Epithelial cell of proximal tubule (primary cell): ENCODE measurements at places on chromosomes 12 and 14.

DNA sequence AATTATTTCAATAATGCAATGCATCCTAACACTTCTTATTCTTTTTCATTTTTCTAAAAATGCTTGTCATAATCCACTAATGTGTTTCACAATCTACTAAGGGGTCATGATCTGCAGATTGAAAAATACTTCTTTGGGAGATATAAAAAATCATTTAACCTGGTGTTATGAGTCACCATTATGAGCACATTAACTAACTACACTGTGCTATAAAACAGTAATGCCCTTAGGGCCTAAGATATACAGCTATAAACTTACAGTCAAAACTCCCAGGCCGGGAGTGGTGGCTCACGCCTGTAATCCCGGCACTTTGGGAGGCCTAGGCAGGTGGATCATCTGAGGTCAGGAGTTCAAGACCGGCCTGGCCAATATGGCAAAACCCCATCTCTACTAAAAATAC, 14.2 kb downstream of the ATXN2 start:
- no peak for DNase-seq

DNA sequence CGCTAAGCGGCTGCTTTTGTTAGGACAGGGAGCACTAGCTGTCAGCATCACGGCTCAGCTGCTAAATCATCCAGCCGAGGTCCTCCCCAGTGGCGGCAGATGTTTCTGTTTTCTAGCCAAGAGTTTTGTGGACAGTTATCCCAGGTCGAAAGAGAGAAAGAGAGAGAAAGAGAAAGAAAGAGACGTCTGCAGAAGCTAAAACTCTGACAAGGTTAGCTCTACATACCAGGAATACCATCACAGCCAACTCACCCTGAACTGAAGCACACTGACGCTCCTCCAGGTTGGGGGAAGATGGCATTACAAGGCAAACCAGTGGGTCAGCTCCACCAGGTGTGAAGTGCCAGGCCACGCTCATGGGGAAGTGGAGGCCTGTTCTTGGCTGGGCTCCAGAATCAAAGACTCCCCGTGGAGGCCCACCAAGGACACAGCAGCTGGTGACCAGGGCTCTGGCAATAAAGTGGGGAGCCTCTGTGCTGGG, 64.9 kb upstream of the DICER1 start:
- no peak for DNase-seq

GRCh38 chr12:46473634-46474329, 101.2 kb upstream of the SLC38A2 start:
- DNase-seq: peak; percentile 81

DNA sequence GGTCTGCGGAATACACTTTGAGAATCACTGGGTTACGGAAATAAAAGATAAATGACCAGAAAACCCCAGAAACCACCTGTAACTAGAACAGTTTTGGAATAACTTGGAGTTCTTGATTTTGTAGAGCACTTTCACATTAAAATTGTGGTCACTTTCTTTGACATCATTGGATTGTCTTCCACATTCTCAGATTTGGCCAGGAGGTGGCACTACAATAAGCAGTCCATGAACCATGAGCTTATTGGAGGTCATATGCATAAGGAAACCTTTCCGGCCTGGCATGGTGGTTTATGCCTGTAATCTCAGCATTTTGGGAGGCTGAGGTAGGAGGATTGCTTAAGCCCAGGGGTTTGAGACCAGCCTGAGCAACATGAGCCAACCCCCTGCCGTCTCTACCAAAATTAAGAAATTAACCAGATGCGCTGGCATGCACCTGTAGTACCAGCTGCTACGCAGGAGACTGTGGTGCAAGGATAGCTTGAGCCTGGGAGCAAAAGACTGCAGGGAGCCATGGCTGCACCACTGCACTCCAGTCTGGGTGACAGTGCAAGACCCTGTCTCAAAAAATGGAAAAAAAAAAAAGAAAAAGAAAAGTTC, 107.7 kb upstream of the CAND1 start:
- no peak for DNase-seq

GRCh38 chr12:30926243-30927221, at the start of gene TSPAN11:
Gene TSPAN11 (plus strand): TSS chr12:30926748. CDS start chr12:30953992, 27,244 bp downstream.
- DNase-seq: no peak

DNA sequence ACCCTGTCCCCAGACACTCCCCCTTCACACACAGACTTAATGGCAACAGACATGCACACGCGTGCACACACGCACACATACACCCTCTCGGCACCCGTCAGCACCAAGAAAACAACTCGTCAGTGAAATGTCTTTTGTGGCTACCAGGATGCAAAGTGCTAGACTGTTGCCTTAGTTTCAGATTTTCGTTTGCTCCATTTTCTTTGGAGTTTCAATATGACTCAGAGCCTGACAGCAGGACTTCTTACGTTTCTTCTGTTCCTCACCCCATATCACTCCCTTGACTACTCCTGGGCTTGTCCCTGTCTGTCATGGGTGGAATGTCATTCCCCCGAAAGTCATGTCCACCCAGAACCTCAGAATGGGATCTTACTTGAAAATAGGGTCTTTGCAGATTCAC, 182.9 kb downstream of the GLT1D1 start:
- DNase-seq: no peak

GRCh38 chr12:6041891-6042290, 82.6 kb downstream of the VWF start:
- DNase-seq: no peak

- no peak for DNase-seq
Observed at GRCh38 chr14:76710056-76711010, 50.9 kb upstream of the VASH1 start.

- DNase-seq: no peak
Observed at GRCh38 chr14:41130274-41130673, 476.4 kb upstream of the LRFN5 start.

- DNase-seq: no peak
Observed at GRCh38 chr12:115370650-115371049, 686.7 kb upstream of the TBX3 start.

- DNase-seq: no peak
Observed at GRCh38 chr12:68630050-68630449, 19.4 kb downstream of the RAP1B start.

DNA sequence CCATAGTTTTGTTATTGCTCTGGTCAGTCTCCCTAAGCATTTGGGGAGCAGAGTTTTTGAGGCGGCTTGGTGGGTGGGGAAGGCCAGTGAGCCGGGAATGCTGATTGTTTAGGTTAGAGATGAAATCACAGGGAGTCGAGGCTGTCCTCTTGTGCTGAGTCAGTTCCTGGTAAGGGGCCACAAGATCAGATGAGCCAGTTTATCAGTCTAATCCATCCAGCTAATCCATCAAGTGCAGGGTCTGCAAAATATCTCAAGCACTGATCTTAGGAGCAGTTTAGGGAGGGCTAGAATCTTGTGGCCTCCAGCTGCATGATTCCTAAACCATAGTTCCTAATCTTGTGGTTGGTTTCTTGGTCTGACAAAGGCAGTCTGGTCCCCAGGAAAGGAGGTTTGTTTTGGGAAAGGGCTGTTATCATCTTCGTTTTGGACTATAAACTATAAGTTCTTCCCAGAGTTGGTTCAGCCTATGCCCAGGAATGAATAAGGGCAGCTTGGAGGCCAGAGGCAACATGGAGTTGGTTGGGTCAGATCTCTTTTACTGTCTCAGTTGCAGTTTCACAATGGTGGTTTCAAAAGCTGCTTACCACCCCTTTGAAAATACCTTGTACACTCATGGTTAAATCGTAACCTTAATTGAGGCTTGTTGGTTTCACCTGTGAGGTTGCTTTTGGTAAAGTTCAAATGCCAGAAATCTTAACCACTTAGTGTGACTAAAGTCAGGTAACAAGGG, 33.6 kb upstream of the HIGD1C start:
- DNase-seq: no peak
